SK-N-DZ (cell line): ENCODE measurements at places on chromosomes 12 and 14.

- DNase-seq = no peak
Observed at GRCh38 chr12:111758120-111758561, 8.6 kb upstream of the ALDH2 start.

DNA sequence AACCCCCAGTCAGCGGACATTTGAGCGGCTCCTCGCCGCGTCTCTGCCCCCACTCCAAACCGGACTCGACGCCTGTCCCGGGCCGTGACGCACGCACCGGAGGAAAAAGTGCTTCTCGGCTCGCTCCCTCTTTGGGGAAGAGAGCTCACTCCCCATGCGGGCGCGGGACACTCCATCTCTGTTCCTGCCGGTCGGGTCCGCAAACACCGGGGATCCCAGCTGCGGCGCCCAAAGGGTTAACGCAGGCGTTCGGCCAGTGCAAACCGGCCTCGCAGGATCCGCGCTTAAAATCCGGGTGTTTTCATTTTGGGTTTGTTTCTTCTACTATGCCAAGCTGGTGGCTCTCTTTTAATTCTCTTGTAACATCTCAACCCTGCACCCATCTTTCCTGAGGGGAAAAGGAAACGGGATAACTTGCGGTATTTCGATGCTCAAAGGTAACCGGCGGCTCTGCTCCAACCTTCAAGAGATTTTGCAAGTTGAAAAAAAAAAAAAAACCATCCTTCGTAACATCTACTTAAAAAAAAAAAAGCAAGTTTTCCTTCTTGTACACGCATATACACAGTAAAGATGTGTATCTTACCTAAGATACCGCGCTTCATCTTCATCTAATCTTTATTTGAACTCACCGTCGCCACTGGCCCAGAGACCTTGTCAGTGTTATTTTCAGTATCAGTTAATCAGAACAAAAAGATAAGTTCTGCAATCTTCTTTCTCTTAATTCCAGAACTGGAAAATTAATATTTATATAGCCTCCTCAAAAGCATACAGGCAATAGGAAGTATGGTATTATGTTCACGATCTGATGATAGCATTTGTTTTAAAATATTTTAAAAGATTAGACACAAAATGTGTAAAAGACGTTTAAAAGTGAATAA, 1.6 kb upstream of the ATP2B1 start:
- DNase-seq = peak; percentile 60

- peak; percentile 72 for DNase-seq
Observed at GRCh38 chr12:32455607-32456071, 56.3 kb downstream of the FGD4 start.

DNA sequence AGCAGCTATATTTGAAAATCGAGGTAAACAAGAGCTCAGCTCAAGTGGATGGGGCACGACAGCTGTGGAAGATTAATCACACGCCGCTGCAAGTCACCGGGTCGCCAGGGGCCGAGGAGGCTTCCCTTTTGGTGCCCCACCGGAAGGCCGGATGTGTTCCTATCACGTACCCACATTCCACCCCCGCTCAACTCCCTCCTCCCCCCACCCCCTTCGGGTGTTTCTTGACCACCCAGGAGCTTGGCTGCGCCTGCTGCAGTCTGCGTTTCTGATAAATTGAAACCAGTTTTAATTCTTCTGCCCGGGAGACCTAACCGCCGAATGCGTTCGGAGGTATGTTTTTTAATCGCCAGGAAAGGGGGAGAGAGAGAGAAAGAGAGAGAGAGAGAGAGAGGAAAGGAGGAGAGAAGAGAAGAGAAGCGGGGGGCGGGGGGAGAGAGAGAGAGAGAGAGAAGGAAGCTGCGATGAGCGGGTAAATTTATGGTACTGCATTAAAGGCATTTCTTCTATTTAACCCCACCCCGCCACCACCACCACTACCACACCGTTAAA, 1.8 kb downstream of the SLC8A3 start:
- no peak for DNase-seq

- DNase-seq = no peak
Observed at GRCh38 chr12:105296116-105297089, 34.1 kb upstream of the C12orf75 start.

DNA sequence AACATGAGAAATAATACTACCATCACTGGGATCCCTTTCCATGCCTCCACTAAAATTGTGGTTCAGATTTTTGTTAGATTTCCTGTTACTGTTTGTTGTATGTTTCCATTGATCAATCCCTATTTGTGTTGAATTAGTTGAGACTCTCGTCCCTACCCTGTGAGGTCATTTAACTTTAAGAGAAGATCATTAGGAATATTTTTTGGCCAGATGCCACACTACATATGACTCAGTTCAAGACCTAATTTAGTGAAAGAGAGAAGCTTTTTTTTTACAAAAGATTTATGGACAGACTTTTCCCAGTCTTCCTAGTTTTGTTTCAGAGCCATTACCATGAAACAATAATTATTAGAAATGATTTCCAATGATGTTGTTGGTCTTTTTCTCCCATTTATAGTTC, 35.5 kb downstream of the CPSF6 start:
- DNase-seq = no peak

DNA sequence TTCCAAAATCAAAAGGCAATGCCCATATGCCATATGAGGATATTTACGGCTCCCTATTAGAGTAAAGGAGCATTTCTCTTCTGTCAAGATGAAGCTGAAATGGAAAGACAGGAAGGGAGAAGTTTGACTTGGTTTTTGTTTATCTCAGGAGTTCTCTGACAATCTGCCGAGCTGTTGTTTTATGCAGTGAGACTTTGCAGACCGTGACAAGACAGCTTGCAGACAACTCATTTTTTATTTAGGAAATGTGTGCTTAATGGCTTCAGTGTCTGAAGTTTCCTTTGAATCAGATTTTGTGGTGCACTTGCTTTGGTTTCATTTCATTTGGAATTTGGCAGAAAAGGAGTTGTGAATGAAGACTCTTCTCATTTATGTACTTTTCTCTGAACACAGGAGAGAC, 145.4 kb downstream of the C12orf50 start:
- DNase-seq = no peak

DNA sequence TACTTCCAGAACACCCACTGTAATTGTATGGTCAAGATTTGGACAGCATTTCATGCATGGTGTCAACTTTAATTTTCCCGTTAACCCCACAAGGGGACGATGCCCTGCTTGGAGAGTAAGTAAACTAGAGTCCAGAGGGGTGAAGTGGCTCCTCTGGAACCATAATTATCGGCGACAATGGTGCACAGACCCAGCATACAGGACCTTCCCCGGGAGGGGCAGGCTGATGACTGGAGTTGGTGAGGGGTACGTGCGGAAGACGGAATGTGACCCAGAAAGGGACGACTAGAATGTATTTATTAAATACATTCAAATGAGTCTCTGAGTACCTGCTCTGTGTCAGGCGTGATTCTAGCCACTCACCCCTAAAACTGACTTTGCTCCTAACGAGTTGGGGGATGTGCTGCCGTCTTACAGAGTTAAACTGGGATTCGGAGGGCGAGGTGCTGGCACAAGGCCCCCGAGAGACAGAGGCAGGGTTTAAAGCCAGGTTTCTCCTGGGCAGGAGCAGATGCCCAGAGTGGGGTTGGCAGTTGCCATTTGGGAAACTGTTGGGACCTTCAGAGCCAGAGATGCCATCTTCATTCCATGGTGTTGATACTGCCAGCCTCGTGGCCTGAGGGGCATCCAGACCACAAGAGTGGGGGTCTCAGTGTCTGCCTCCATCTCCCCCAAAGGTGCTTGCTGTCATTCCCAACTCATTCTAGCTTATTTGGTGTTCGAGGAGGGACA, 10.9 kb downstream of the RTL1 start:
- no peak for DNase-seq

DNA sequence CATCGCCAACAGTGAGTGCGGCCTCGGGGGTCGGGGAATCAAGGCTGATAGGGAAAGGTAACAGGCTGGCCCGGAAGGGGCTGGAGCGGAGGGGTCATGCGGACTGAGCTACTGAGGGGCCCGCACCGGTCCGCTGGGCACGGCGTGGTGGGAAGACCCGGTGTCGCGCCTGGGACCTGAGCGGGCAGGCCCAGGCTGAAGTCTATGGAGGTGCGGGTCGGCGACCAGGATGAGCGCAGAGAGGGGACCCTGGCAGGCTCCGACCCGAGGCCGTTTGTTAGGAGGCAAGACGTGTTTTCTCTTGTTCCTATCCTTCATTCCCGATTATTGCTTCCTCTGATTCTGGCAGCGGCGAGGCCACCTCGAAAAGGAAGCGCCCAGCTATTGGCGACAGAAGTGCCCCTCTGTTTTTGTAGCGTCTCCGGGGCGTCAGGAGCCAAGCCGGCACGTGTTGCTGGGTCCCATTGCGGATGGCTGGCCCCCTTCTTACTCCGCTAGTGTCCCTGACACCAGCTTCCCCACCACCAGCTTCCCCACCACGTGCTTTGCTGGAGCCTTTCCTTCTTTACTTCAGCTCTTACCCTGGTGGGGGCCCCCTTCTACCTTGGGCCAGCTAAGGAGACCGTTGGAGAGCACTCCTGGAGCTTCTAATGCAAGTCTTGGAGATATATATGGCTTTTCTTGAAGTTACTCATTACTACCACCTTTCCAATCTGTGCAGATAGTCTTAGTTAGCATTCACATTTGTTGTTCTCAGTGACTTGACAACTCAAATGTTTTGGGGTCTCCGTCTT, 653 bp downstream of the PA2G4 start:
- no peak for DNase-seq

DNA sequence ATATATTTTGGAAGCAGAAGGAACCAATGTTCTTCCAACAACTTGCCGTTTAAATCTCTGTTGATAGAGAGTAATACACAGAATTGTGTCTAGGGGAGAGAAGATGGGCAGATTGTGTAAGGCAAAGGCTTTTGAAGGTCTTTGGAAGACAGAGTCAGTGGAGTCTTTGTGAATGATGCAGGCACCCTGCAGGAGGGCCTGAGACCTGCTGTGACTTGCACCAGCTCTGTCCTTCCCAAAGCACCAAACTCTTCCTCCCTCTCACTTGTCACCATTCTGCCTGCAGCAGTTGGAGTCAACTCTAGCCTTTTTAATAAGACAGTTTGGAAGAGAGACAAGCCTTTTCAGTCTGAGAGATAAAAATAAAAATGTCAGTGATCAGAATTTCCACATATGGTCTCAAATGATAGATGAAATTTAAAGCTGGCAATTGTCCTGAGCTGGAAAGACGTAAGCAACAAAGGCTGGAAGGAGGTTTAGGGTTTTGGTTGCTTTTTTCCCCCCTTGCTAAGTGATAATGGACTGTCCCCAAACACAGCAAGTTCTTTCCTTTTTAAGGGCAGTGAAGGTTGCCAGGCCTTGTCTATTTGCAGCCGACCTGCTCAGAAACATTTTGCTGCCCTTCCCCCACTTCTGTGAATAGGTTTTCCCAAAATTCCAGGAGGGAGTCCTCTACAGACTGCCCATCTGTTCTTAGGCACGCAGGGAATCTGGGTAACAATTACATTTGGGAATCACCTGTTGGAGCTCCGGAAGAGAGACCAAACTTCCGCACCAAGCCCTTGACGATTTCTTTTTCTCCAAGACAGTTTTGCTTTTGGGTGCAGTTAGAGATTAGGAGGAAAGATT, 103.0 kb upstream of the NTF3 start:
- no peak for DNase-seq

DNA sequence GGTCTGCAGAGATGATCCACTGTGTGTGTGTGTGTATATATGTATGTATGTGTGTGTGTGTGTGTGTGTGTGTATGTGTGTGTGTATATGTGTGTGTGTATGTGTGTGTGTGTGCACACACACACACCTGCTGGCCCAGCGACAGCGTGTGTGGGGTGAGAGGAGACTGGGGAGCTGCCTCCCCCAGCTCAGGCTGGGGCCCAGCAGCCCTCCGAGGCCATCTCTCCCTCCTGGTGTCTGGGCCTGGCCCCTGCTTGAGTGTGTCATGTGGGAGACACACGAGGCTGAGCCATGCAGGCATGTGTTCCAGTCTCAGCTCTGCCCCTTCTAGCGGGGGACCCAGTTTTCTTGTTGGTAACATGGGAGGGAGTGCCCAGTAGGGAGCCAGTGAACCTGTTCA, 10.0 kb upstream of the TNFAIP2 start:
- DNase-seq = no peak

DNA sequence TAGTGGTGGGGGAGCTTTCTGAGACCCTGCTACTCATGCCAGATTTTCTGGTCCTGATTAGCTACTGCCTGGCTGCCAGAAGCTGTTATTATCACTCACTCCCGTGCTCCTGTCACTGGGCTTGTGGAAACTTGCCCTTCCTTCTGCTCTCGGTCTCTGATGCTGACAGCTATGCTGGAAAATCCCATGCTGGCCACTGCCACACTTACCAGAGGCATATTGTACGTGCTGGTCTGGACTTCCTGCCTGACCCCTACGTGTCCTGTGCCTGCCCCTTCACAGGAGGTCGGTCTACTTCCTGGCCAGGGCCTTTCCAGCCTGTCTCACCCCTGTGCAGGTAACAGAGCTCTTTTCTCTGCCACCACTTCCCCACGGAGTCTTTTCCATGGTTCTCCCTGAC, 149.4 kb upstream of the PLEKHG7 start:
- DNase-seq = no peak

GRCh38 chr12:105164068-105164467, 56.5 kb downstream of the WASHC4 start:
- DNase-seq = no peak

GRCh38 chr14:38211255-38211735, 3.6 kb downstream of the SSTR1 start:
- no peak for DNase-seq

- DNase-seq = no peak
Observed at GRCh38 chr12:28938581-28939235, 210.4 kb upstream of the FAR2 start.

DNA sequence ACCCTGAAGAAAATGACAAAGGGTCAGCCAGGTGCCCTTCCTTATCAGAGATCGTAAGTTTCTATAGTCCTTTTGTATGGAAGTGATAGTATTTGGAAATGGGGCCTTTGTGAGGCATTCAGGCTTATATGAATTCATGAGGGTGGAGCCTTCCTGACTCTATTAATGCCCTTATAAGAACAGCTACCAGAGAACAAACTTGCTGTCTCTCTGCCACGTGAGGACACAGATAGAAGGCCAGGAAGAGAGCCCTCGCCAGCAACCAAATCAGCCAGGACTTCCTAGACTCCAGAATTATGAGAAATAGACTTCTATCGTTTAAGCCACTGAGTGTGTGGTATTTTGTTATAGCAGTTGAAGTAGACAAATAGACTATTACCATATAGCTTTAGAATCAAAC, 36.7 kb downstream of the TRMT5 start:
- DNase-seq = no peak

- no peak for DNase-seq
Observed at GRCh38 chr12:32522331-32523221, 123.2 kb downstream of the FGD4 start.

GRCh38 chr12:56278905-56279304, 12.2 kb downstream of the COQ10A start:
- DNase-seq = no peak

- no peak for DNase-seq
Observed at GRCh38 chr12:15662303-15662980, 126.7 kb downstream of the EPS8 start.

DNA sequence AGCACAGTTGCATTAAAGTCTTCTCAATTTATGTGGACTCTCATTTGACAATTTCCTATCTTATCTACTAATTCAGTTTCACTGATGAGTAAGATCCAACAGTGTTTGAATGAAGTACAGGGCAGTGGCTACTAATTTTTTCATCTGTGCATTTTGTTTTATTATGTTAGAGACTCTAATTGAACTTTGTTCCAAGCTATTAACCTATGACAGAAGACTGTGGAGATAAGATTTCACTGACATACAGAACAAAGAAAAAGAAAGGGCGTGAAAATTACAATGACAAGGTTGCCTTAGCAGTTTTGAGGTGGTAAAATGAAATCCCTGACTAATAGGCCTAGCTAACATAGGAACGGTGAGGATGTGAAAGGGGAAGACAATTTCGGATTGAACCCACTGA, 153.2 kb upstream of the SOX5 start:
- DNase-seq = no peak
